ENCODE measurements at places on chromosomes 5 and 9. TPM values are rescaled to one million over a fixed set of nuclear protein-coding genes. Genes with fewer than 3 reads are reported as not detected.

DNA sequence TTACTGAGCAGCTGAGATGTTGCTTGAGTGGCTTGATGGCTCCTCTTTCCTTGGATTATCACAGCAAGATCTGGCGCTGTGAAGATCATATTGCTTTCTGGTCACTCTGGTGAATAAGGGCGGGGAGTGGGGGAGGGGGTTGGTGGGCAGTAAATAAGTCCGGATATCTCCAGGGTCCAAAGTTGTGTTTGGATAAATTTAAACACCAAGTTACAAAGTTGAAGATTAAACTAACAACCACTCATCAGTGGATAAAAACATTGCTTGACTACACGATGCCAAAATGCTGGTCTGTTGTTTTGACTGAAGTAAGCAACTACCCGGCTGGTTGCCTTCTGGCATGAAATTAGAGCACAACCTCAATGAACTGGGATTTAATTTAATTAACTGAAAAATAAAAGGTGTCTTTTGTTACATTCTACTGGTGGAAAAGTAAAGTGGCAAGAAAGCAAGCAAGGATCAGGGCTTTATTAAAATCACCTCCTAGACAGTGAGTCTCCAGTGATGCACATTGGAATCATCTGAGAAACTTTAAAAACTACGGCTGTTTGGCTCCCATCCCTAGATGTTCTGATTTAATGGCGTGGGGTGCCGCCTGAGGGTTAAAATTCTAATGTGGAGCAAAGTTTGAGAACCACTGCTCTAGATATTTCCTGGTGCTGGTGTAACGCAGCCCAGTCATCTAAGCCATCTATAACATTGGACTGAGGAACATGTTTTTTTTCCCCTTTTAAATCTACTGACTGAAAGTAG is 86.7 kb upstream of the AGXT2 start:
- no peak for DNase-seq

- DNase-seq: no peak
These were observed 46.3 kb downstream of the NACC2 start for GRCh38 chr9:136048560-136049411.

DNA sequence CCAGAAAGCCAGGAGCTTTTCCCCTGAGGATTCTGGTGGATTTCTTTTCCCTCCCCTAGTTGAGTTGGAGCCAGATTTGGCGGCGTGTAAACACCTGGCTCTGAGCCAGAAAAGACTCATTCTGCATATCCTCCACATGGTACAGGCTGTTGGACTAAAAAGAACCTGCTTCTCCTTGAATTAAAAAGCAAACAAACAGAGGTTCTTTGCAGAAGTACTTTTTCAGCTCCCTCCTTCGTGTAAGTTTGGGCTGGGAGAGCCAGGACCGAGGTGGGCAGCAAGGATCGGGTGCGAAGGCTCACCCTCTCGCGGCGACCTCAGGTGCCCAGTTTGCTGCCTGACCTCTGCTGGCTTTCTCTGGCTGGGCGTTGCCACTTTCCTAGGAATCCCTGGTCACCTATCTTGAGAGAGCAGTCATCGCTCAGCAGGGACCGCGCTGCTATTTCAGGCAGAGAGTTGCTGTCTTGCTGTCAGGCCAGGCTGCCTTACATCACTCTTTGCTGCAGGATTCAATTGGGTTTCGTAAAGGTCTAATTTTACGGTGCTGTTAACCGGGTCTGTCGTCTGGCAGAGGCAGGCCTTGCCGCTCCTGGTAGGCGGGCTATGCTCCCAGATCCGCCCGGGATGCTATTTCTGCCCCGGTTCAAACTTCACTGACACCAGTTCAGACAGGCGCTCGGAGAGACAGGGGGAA is 3.2 kb downstream of the PAPPA start:
- DNase-seq: no peak

DNA sequence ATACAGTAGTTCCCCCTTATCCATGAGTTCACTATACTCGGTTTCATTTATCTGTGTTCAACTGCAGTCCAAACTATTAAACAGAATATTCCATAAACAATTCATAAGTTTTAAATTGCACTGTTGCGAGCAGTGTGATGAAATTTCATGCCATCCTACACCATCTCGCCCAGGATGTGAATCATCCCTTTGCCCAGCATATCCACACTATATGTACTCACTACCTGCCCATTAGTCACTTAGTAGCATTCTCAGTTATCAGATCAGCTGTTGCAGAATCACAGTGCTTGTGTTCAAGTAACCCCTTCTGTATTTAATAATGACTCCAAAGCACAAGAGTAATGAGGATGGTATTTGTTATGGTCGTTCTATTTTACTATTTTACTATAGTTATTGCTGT is 51.5 kb downstream of the SHOC1 start:
- DNase-seq: peak; percentile 85

GRCh38 chr5:34034534-34035327 is 8.3 kb downstream of the C1QTNF3 start:
- DNase-seq: no peak

GRCh38 chr9:90188656-90189055 is 454.0 kb downstream of the DIRAS2 start:
- no peak for DNase-seq

Gene CAMK4
- total RNA-seq: 8.1 TPM

Gene SMIM33
- not detected for total RNA-seq

Gene FOXI1
- not detected for total RNA-seq

All from A172 (cell line).